Heart right ventricle (tissue), 16 donors: ENCODE measurements at places on chromosomes 16 and 17. TPM values are rescaled to one million over a fixed set of nuclear protein-coding genes. Genes with fewer than 3 reads are reported as not detected.

DNA sequence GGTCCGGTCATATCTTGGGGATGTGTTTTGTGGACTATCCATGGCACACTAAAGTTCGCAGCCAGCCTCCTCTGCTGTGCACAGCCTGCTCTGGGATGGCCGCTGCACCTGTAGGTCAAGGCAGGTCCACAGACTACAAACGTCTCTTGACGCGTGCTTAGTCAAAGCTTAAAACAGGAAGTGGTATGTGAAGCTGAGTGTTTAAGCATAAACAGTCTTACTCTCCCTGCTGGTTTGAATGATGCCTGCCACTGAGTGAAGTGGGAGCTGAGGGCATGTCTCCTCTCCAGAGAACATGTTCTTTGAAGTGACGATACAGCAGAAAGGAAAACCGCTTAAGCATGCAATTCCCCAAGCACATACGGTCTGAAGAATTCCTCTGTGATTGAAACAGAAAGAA lies 365.6 kb downstream of the SLC39A11 start:
- H3K27ac ChIP-seq, result no peak overlapping the region
- H3K4me3 ChIP-seq, result no peak overlapping the region
- no peak for DNase-seq

DNA sequence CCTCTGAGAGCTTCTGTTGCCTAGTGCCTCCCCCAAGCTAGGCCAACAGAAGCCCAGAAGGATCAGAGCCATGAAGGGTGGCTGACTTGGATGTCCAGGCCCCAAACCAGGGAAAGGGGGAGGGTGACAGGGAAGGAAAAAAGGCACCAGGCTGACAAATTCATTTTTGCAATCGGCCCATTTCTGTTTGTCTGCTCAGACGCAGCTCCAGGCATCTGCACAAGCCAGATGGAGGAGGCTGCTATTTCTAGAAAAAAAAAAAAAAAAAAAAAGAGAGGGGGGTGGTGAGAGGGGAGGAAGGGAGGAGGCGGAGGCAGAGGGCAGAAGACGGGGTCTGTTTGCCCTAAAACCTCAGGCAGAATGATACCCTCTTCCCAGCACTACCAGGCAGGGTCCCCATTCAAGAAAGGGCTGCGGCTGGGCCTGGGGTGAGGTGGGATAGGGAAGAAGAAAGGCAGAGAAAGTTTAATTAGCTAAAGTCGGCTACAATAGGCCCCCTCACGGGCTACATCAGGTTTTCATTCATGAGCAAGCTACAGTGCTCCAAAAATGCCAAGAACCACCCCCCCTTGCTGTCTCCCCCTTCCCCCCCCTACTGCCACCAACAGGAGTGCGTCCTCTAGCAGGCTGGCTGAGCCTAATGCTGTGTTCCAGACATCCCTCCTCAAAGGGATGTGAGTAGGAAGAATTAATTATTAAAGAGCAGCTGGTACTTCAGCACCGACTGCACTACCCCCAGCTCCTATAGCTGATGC lies 2.4 kb downstream of the HDAC5 start:
- H3K27me3 ChIP-seq, result no peaks in the 10 kb centered on the region
- peaks cover 58% of the 10 kb centered on the region for H3K4me1 ChIP-seq
- H3K27ac ChIP-seq, result peak overlapping the region; percentile 22
- H3K4me3 ChIP-seq, result peak overlapping the region; percentile 99

DNA sequence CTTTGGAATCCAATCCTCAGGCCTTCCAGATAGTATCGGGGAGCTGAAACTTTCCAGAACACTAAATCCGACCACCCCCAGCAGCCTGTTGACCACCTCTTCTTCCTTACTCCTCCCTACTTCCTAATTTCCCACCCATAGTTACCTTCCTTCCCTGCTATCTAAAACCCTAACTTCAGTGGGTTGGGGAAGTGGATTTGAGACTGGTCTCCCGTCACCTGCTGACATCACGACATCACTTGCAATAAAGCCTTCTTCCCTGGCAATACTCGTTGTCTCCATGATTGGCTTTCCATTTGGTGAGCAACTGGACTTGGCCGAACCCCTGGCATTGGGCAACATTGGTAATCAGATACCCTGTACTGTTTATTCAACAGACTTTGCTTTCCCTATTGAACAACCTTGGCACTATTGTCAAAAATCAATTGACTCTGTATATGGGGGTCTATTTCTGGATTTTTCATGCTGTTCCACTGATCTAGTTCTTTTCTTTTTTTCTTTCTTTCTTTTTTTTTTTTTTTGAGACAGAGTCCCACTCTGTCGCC lies 11.8 kb upstream of the FOXK2 start:
- no peaks in the 10 kb centered on the region for H3K27me3 ChIP-seq
- no peak overlapping the region for H3K27ac ChIP-seq
- H3K36me3 ChIP-seq, result no peaks in the 10 kb centered on the region
- no peak for DNase-seq
- H3K4me1 ChIP-seq, result no peaks in the 10 kb centered on the region
- no peak overlapping the region for H3K4me3 ChIP-seq

- no peaks in the 10 kb centered on the region for H3K36me3 ChIP-seq
- no peak for DNase-seq
- no peak overlapping the region for H3K27ac ChIP-seq
- peaks cover 21% of the 10 kb centered on the region for H3K4me1 ChIP-seq
These were observed 2.7 kb downstream of the PLLP start for GRCh38 chr16:57281791-57282190.

DNA sequence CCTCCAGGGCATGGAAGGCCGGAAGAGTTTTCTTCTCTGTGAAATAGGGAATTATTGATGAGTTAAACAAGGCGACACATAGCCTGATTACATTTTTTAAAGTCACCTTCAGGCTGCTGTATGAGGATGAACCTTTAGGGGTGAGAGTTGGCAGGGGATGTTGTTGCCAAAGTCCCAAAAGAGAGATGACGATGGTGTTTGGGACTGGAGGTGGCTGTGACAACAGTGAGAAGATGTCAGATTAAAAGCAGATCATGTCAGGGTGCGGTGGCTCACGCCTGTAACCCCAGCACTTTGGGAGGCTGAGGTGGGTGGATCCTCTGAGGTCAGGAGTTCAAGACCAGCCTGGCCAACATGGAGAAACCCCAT lies 16.8 kb upstream of the ASGR2 start:
- H3K4me1 ChIP-seq, result peaks cover 3% of the 10 kb centered on the region
- H3K36me3 ChIP-seq, result no peaks in the 10 kb centered on the region
- H3K27ac ChIP-seq, result no peak overlapping the region

DNA sequence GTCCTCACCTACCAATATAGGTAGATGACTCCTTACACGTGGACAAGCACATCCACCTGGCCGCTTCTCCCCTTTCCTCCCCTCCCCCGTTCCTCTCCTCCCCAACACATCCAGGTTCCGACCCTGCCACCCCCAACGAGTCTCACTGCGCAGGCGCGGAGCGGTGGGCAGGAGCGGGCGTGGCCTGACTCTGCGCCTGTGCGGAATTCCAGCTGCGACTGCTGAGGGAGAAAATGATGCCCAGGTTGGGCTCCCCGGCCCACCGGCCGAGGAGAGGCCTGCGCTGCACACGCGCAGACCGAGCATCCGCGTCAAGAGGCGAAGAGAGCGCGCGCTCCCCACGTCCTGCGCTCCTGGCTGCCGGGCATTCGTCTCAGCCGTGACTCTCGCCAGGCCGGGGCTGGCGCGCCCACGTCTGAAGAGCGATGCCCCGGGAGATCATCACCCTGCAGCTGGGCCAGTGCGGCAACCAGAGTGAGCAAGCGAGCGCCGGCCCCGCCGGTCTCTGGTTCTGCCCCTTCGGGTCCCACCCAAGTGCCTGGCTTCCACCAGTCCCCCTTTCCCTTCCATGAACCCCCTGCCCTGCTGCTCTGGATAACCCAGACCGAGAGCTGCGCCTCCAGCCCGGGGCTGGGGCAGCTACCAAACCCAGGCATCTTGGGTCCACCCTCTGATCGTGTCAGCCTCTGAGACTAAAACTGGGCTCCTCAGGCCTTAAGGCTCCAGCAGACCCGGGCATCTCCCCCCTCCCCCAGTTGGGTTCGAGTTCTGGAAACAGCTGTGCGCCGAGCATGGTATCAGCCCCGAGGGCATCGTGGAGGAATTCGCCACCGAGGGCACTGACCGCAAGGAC lies at the start of gene TUBG2:
Gene TUBG2, plus strand, starts transcription at position 206 of the 853 bp plus-strand sequence. Its CDS starts 220 bp downstream, at position 426.
- H3K27me3 ChIP-seq, result no peaks in the 10 kb centered on the region
- peaks cover 30% of the 10 kb centered on the region for H3K36me3 ChIP-seq
- peaks cover 26% of the 10 kb centered on the region for H3K4me1 ChIP-seq
- peak; percentile 92 for DNase-seq

GRCh38 chr16:81652798-81653505 lies 126.1 kb upstream of the PLCG2 start:
- no peak overlapping the region for H3K4me3 ChIP-seq
- H3K27me3 ChIP-seq, result no peaks in the 10 kb centered on the region
- peaks cover 13% of the 10 kb centered on the region for H3K4me1 ChIP-seq
- DNase-seq, result no peak

GRCh38 chr17:70855401-70856054 lies 686.2 kb downstream of the KCNJ2 start:
- DNase-seq, result no peak
- H3K27me3 ChIP-seq, result peaks cover 7% of the 10 kb centered on the region
- no peak overlapping the region for H3K27ac ChIP-seq
- no peaks in the 10 kb centered on the region for H3K36me3 ChIP-seq

DNA sequence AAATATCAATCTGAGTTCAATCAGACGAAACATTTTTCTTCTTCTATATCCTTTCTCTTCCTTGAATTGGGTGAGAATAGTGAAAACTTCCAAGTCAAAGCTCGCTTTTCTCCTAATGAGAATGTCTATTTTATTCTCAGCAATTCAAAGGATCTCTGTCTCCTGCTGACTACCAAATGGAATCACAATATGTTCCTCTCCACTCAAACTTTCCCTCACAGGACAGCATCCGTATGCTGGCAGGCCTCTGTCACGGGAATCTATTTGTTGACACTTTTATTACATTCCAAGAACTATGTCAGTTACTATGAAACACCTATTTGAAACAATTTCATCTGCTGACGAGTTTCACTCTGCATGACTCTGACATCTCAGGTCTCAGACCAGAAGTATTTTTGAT lies 1196.6 kb downstream of the CDH11 start:
- no peak for DNase-seq
- H3K4me3 ChIP-seq, result no peak overlapping the region
- H3K27me3 ChIP-seq, result no peaks in the 10 kb centered on the region
- no peak overlapping the region for H3K27ac ChIP-seq
- no peaks in the 10 kb centered on the region for H3K4me1 ChIP-seq

DNA sequence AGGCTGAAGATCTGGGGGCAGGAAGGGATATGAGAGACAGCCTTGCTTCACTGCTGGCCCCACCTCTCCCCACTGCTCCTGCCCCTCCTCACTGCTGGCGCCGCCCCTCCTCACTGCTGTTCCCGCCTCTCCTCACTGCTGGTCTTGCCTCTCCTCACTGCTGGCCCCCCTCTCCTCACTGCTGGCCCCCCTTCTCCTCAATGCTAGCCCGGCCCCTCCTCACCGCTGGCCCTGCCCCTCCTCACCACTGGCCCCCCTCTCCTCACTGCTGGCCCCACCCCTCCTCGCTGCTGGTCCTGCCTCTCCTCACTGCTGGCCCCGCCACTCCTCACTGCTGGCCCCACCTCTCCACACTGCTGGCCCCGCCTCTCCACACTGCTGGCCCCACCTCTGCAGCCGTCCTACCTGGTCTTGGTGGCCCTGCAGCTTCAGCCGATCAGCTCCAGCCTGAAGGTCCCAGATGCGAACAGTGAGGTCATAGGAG lies 9.5 kb upstream of the PAM16 start:
- peak; percentile 11 for DNase-seq
- H3K27me3 ChIP-seq, result no peaks in the 10 kb centered on the region
- H3K4me1 ChIP-seq, result no peaks in the 10 kb centered on the region
- peaks cover 67% of the 10 kb centered on the region for H3K36me3 ChIP-seq

GRCh38 chr17:80939151-80940145 lies 52.2 kb upstream of the CHMP6 start:
- H3K27me3 ChIP-seq, result no peaks in the 10 kb centered on the region
- DNase-seq, result no peak
- no peak overlapping the region for H3K27ac ChIP-seq
- H3K4me3 ChIP-seq, result no peak overlapping the region
- no peaks in the 10 kb centered on the region for H3K36me3 ChIP-seq

DNA sequence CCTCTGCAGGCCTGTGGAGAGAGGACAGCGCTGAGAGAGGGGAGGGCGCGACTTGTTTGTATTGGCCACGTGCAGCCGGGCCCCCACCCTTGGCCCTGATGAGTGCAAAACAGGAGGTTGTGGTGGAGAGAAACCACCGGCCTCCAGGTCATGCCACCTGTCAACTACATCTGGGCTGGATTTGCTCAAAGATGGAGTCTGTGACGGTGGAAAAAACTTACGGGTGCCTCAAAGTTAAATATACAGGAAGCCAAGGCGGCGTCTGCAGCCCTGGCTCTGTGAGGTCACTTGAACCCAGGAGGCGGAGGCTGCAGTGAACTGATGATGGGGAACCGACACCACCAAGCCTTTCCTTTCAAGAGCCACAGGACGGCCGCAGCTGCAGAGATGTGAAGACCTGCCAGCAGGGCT lies 15.7 kb downstream of the C16orf74 start:
- H3K4me3 ChIP-seq, result no peak overlapping the region
- H3K36me3 ChIP-seq, result no peaks in the 10 kb centered on the region
- no peaks in the 10 kb centered on the region for H3K27me3 ChIP-seq
- DNase-seq, result no peak
- H3K4me1 ChIP-seq, result peaks cover 26% of the 10 kb centered on the region
- no peak overlapping the region for H3K27ac ChIP-seq

- DNase-seq, result no peak
- H3K27me3 ChIP-seq, result peaks cover 42% of the 10 kb centered on the region
- peak within 1 kb of the TSS; percentile 52 for H3K4me3 ChIP-seq
These were observed at the start of gene CBLN1 for GRCh38 chr16:49281480-49281842. CBLN1 (minus strand) TSS chr16:49281838; CDS start chr16:49281465, 373 bp downstream.

GRCh38 chr17:66643815-66644710 lies 190.9 kb upstream of the CACNG5 start:
- no peaks in the 10 kb centered on the region for H3K27me3 ChIP-seq
- no peak overlapping the region for H3K4me3 ChIP-seq
- H3K4me1 ChIP-seq, result no peaks in the 10 kb centered on the region
- no peak for DNase-seq

- H3K4me1 ChIP-seq, result peaks cover 22% of the 10 kb centered on the region
- DNase-seq, result no peak
- no peaks in the 10 kb centered on the region for H3K36me3 ChIP-seq
- H3K4me3 ChIP-seq, result no peak overlapping the region
- H3K27me3 ChIP-seq, result no peaks in the 10 kb centered on the region
- H3K27ac ChIP-seq, result no peak overlapping the region
These were observed 56.3 kb downstream of the COX10 start for GRCh38 chr17:14125518-14126137.

DNA sequence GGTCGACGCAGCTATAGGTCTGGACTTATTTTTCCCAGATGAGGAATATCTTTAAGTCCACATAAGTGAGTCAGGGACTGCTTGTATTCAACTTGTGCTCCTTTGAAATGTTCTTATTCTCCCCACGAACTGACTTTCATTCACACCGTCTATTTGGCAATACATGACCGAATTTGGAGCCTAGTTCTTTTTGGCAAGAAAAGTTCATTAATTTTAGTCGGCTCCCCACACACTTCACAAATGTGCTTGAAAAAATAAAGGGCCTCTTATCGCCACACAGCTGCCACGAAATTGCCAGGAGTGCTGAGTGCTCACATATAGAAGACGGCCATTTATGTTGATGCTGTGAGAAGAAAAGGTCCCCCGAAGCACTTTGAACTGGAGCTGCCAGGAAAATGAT lies 152.6 kb downstream of the PRKCA start:
- H3K27ac ChIP-seq, result no peak overlapping the region
- H3K36me3 ChIP-seq, result no peaks in the 10 kb centered on the region
- DNase-seq, result no peak
- H3K4me3 ChIP-seq, result no peak overlapping the region

- peak overlapping the region; percentile 68 for H3K4me3 ChIP-seq
- peak overlapping the region; percentile 92 for H3K27ac ChIP-seq
- DNase-seq, result no peak
- H3K4me1 ChIP-seq, result peaks cover 3% of the 10 kb centered on the region
These were observed 486 bp downstream of the ZNF785 start for GRCh38 chr16:30585022-30585399.

Gene EXOC3L1
- 4.1 TPM for total RNA-seq

Gene NTN1
- total RNA-seq, result 21.6 TPM

Gene RND2
- total RNA-seq, result 0.45 TPM

Gene ABCA6
- total RNA-seq, result 25.8 TPM

Gene IL32
- 74.5 TPM for total RNA-seq

Gene ZFHX3
- 7.9 TPM for total RNA-seq
